ENCODE measurements at places on chromosomes 7 and 10. TPM values are rescaled to one million over a fixed set of nuclear protein-coding genes. Genes with fewer than 3 reads are reported as not detected.

DNA sequence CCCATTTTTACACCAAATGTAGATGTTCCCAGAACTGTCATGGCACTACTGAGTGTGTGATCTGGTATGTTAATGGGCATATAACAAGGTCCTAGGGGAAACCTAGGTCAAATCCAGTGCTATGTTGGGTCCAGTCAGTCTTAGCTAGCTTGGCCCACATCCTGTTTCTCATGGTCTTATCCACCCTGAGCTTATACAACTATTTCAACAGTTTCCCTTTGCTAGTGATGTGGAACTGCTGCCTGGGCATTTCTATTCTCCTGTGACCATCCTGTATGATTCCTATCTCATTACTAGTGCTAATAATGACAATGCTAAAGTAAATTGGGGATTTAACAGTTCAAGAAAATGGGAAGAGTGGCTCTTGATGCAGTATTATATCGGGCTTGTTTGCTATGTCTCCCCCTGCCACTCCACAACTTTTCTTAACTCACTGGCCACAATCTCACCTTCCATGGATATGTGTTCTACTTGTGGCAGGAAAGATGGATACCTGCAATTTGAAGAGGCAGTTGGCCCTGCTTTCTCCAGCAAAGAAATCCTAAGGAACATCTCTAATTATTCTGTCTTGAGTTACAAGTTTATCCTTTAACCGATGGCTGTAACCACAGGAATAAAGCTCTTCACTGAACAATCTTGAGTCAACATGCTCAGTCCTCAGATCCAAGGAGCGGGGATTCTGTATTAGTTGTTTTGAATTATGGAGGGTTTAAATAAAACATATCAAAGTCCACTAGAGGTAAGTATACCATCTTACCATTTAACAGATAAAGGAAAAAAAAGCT lies 707.8 kb downstream of the XPNPEP1 start:
- DNase-seq: no peak

ACSM6 gene
- not detected for total RNA-seq

GRCh38 chr10:49744924-49745605 lies 17.1 kb downstream of the OGDHL start:
- no peak for DNase-seq

GRCh38 chr10:86888585-86889381 lies 68.6 kb downstream of the MMRN2 start:
- no peak for DNase-seq

GRCh38 chr7:125512373-125512772 lies 582.7 kb upstream of the POT1 start:
- DNase-seq: no peak

DNA2 gene
- total RNA-seq: 1.5 TPM

GRCh38 chr7:70645279-70645678 lies 486.7 kb upstream of the GALNT17 start:
- no peak for DNase-seq

FAM180A gene
- 6.1 TPM for total RNA-seq

CHCHD3 gene
- total RNA-seq: 169 TPM

- DNase-seq: no peak
These were observed 485.9 kb downstream of the DNAJB6 start for GRCh38 chr7:157822688-157823031.

CYP3A7 gene
- not detected for total RNA-seq

DNA sequence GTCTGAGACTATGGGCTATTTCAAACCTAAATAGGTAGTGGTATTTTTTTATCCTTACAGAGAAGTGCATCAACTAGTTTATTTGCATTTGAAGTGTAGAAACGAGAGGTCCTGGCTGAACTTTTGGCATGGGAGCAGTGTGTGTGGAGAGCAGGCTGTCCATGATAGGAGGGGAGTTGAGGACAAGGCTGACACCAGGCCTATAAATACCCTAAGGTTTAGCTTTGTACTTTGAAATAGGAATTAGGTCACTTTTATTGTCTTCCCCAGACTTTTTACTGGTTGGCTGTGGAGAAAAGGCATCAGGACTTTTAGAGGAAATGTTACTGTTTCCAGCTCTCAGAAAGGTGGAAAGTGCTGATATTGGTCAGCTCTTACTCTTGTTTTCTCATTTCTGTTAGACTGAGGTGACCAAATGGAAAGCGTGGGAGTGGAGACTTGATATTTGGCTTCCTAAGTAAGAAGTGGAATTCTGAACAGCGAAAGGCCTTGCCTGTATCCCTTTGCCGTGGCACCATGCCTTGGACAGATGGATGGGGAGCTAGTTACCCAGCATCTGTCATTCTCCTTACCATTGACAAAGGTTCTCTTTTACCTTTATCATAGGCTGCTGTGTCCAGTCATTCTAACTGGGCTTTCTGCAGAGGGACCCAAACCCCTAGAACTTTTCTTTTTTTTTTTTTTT lies 46.0 kb downstream of the GBF1 start:
- no peak for DNase-seq

- no peak for DNase-seq
These were observed 9.8 kb upstream of the PARD3 start for GRCh38 chr10:34824870-34825269.

- DNase-seq: no peak
These were observed 816.7 kb downstream of the XPNPEP1 start for GRCh38 chr10:109106604-109107003.

DNA sequence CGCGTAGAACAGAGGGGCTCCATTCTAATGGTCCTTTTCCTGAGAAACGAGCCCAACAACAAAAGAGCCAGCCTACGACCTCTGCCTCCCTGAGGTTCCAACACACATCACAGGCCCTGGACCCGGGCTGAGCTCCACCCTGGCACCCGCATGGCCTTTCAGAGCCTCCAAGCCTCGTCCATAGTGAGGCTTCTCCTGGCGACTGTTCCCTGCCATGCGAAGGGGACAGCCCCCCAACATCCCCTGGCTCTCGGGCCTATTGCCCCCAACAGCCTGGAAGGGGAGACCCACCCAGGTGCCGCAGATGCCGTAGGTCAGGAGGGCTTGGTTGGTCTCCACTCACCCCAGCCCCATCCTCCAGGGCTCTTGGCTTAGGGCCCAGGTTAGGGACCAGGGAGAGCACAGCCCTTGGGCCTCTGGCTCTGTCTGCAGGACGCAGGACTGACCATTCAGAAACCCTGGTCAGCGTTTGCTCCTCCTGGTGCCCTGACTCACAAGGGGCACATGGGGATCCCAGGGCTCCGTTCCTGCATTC lies 91.5 kb downstream of the TCERG1L start:
- no peak for DNase-seq

DNA sequence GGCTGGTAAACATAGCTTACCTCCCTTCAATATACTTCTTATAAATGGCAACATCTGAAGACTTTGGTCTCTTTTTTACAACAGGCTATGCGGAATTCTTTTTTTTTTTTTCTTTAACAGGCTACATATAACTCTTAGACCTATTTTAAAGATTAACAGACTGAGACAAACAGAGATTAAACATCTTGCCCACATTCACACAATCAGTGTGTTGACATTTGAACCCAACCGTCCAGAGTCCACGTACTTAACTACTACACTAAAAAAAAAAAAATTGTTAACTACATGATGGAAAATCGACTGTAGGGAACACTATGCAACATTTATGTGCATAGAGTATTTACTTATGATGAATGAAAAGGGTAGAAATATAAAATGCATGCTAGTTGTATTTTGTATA lies 298.5 kb downstream of the ELMO1 start:
- DNase-seq: no peak

TFEC gene
- total RNA-seq: 1.6 TPM

GRCh38 chr7:27392477-27392876 lies 149.9 kb downstream of the EVX1 start:
- no peak for DNase-seq

DNA sequence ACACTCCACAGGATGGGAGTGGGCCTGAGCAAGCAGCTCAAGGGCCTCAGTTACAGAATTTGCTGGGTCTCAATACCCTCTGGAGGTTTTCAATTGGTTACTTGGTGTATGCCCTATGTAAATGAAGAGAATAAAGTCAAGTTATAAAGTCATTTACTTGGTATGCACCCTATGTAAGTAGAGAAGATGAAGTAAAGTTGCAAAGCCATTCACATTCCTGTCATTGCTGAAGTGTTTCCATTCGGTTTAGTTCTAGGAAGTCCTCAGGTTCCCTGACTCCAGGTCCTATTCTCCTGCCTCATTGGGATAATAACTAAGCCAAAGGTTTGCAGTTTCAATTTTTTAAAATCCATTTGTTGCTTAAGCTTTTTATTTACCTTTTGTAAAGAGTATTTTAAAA lies 272.6 kb upstream of the NPSR1 start:
- DNase-seq: no peak

SUN3 gene
- total RNA-seq: not detected

MRC1 gene
- 38.3 TPM for total RNA-seq

DNA sequence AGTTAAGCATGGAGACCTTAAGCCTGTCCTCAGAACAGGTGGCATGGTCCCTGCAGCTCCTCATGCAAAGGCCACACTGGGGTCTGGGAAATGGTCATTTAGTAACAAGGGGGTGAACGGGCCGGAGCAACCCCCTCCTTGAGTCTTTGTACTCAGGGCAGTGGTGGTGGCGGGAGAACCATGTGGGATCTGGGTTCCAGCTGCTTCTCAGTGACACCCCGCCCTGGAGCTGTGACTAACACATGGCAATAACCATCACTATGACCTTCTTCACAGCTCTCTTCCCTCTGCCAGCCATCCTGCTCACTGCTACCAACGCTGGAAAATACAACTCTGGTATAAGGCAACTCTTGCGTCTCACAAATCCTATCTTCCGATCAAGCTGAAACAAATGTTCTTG lies 203.4 kb upstream of the FRMD4A start:
- DNase-seq: no peak

GRCh38 chr7:40000734-40001315 lies 50.8 kb downstream of the CDK13 start:
- no peak for DNase-seq
